NCI-H1105 treated with DMSO at 0.1 percent for 48 hours (cell line): ENCODE measurements at places on chromosomes 3 and 15.
A peak's percentile ranks its signal among the peaks of the same experiment; 100 is the strongest.

DNA sequence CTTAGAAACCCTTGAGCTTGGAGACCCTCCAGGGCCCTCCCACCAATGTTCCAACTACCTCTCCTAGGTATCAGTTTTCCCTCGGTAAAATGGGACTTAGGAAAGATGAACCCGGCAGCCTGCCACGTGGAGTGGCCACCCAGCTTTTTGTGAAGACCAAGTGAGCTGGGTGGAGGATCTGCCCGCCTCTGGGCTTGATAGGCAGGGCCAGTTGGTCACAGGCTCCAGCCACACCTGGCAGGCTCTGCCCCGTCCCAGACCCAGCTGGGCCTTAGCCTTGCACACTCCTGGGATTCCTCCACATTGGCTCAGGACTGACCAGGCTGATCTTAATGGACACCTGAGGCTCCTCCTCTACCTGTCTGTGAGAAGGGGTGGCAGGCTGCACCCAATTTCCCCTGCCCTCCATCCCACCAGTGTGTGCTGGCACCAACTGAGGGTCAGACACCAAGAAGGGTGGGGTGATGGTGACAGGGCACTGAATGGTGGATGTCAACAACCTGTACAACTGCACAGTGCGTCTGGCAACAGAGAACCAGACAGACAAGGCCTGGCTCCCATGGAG, 761 bp upstream of the GRIP2 start:
- no peak for DNase-seq

GRCh38 chr3:18655827-18656226, 230.7 kb upstream of the SATB1 start:
- no peak for DNase-seq

- no peak for DNase-seq
Measured at GRCh38 chr15:57545995-57546394, 45.7 kb upstream of the MYZAP start.

- peak; percentile 87 for DNase-seq
Measured at GRCh38 chr3:115698851-115699591, 75.7 kb downstream of the GAP43 start.

- DNase-seq = no peak
Measured at GRCh38 chr15:84909029-84909428, 24.6 kb downstream of the SLC28A1 start.

DNA sequence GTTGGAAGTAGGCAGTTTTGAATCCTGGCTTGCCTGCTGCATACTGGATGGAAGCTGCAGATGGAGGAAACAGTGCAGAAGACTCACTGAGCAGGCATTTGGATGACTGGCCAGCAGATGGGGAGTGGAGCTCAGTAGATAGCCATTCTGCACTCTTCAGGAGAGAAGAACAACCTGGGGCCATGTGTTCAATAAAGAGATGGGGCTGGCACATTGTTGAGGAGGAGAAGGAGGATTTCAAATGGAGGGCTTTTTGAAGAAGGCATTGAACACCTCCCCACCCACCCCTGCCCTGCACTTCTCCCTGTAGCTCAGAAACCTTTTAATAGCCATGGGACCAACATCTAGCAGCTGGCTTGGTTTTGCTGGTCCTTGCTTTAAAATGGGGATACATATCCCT, 109.8 kb downstream of the CACNA1D start:
- DNase-seq = no peak

DNA sequence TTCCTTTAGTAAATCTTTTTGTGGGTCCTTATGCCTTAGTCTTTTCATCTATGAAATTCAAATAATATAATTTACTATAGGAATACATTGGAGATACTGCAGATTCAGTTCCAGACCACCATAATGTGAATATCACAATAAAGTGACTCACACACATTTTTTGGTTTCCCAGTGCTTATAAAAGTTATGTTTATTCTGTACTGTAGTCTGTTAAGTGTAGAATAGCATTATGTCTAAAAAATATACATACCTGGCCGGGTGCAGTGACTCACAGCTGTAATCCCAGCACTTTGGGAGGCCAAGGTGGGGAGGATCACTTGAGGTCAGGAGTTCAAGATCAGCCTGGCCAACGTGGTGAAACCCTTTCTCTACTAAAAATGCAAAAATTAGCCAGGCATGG, 53.9 kb upstream of the PAQR5 start:
- no peak for DNase-seq

DNA sequence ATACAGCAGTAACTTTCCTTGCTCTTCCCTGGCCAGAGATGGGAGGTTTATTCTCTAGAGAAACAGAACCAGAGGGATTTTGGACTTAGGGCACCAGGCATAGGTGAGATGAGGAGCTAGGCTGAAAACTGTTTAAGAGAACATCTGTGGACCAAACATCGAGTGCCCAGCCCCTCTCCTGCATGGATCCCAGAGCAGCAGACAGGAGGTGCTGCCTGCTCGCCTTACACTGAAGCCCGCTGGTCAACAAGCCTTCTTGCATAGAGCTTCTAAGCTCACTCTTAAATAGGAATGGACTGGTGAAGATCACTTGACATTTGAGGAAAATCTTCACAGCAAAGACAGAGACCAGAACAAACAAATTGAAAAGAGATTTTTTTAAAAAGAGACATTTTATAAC, 41.2 kb downstream of the PARP15 start:
- no peak for DNase-seq

- DNase-seq = no peak
Measured at GRCh38 chr15:50164458-50164857, 17.5 kb upstream of the SLC27A2 start.

DNA sequence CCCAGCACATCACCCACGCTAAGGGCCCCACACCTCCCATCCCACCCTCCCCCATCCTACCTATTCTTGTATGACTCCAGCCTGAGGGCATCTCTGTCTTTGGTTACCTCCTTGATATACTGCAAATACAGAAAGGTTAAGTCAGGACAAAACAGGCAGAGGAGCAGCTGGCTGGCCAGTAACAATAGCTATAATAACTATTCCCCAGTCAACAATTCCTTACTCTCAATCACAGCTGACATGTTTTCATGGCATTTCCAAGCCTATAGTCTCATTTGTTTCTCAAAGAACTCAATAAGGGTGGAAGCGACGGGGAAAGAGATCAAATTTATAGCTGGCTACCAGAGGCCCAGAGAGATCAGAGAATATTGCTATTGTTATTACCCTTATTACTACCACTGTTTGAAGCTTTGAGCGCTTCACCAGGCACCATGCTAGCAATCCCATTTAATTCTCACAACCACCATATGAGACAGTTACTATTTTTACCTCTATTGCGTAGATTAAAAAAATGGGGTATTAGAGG, 93.0 kb upstream of the C2CD4B start:
- no peak for DNase-seq

DNA sequence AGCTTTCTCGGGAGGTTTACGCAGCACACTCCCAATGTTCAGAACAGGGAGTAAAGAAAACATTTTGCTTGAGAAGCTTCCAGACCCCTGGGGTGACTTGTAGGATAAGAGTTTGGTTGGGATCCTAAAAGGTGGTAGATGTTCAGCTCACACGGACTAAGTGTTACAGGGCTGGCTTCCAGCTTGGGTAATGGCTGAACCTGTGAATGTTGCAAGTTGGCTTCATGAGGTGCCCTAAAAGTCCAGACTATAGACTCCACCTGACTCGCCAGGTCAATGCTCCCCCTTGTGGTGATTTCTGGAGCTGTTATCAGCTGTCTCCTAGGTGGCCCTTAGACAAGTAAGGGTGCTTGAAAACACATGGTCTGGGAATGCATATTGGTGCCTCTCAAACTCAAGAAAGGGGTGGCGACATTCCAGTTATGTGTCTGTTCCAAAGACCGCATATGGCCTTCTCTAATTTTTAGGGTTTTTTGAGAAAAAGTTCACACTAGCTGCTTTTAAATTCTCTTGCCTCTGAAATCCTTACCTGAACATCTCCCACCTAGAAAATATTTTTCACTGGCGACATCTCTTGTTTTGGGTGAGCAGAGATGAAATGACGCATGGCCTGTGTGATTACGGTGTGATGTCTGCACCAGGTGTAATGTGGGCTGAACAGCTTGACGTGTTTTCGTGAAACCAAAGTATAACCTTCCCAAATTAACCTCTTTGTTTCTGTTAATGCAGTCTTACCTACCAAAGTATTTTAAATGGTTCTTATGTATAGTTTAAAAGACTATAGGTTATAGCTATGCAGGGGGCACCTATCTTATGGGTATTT, 175.7 kb upstream of the KBTBD8 start:
- DNase-seq = peak; percentile 35

DNA sequence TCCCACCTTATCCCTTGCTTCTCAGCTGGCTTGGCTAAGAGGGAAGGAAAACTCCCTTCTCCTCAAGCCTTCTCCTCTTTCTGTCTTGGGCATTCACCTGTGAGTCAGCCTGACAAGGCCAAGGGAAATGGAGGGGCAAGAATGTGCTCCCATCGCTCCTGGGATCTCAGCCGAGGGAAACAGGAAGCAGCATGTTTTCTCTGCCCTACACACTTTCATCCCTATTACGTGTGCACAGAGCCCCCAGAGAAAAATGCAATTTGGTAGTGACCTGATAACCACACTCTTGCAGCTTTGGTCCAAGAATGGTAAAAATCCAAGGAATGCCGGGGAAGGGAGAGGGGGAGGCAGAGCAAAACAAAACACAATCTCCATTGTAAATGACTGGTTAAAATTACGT, 32.9 kb upstream of the MTMR10 start:
- no peak for DNase-seq

- DNase-seq = no peak
Measured at GRCh38 chr15:36029606-36030210, 483.7 kb upstream of the DPH6 start.

DNA sequence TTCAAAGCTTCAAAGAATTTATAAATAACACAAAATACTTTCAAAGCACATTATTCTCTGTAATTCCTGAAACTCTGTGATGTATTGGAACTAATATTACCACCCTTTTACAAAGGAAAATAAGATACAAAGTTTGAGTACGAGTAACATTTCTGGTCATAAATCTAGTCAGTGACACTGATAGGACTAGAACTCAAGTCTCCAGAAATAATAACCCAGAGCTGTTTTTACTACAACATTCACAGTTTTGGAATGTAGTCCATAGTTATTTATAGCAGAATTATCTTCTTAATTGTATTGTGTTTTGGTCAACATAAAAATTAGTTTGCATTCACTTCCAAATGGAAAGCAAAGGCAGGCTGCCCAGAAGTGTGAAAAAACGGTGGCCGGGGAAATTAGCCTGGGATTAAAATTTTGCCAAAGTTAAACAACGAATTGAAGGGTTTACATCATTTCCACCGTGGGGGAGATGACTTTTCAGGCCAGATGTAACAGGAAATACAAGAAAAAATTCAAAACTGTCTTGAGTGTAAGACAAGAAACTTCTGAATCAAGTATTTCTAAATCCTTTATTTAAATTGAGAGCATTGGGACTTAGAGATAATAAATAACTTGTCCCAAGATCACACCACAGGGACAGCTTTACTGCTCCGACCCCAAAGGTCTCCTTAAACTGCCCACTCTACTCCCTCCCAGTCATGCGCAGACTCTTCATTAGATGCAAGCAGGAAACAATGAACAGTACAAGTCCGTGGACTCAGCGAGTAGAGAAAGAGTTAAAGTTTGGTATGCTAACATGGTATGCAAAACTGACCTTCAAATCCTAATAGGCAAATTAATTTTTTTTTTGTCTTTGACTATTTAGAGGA, 74.3 kb upstream of the VGLL4 start:
- no peak for DNase-seq

DNA sequence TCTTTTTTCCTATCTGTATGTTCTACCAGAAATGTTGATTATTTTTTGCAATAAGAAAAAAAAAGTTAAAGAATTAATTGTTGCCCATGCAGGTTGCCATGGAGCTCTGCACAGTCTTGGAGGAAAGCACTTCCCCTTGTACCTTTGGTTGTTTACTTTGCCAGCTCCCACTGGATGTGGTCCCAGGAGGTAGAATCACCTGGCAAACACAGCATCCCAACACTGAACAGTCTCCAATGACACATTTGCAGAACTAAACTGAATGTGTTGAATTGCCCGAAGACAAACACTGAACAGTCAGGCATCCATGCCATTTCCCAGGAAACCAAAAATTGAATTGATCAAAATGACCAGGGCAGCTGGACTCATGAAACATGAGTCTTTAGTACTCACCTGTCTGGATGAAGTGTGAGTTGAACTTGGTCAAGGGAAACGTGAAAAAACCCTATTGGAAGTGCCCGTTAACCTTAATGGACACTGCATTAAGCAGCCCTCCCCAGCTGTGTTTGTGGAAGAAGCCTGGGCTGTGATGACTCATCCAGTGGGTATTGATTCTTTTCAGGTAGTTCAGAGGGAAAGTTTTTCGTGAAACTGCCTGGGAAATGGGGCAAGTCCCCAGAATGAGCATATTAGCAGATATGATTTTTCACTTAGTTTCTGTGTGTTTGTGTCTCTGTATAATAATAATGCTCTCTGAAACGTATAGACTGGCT, 284.7 kb upstream of the STT3B start:
- DNase-seq = peak; percentile 63

GRCh38 chr15:85150130-85150480, 168.4 kb downstream of the PDE8A start:
- DNase-seq = no peak

DNA sequence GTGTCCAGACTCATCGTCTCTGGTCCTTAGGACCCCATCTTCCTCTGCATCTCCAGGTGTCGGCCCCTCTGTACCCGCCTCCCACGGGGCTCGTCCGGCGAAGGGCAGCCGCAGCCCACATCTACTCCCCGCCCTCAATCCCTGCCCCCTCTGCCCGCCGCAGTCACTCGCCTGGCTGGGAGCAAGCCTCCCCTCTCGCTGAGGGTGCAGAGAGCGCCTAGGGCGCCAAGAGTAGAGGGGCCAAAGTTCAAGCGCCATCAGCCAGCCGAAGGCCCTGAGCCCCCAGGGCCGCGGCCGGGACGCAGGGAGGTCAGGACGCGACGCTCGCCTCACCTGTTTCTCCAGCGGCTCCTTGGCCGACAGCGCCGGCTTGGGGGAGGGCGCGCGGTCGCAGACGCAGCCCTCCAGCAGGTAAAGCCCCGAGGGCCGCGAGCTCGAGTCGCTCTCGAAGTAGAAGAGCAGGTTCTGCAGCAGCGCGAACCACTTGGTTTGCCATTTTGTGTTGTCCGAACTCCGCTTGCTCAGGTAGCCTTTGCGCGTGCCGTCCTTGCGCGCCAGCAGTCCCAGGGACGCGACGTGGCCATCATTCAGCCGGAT, 592 bp downstream of the RASGRF1 start:
- DNase-seq = peak; percentile 17

DNA sequence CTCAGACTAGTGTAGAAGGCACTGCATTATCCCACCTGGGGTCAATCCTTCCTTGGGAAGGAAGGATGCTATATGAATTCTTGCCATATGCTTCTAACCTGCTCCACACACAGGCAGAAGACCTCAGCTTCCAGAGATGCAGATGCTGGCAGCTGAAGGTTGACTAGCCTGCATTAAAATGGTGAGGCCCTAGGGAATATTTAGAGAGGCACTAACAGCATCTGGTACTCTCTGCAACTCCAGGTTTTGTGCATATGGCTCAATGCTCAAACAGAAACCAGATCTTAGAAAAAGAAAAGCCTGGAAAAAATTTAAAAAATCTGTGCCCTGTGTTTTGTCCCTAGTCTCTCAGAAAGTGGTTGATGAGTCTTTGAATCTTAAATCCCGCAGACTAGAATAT, 56.0 kb upstream of the MYRIP start:
- no peak for DNase-seq

- peak; percentile 16 for DNase-seq
Measured at GRCh38 chr3:125054449-125055329, 1.1 kb downstream of the HEG1 start.
